ENCODE measurements at places on chromosomes 3 and 15.

- DNase-seq: no peak
Observed at GRCh38 chr3:9945358-9945757, 6.8 kb downstream of the PRRT3 start.

GRCh38 chr3:187445356-187445755, 77.2 kb downstream of the RTP4 start:
- DNase-seq: no peak

DNA sequence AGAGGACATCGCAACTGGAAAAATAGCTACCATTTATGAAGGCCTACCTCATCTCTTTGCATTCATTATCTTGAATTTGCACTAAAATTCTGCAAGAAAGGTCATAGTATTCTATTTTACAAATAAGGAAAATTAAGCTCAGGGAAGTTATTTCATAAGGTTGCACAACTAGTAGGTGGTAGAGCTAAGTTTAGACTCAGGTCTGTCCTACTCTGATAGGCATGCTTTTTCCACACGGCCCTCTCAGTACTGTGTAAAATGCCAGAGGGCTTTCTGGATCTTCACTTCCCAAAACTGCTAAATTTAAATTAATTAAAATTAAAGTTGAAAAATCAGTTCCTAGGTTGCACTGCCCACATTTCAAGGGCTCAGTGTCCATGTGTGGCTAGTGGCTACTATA, 18.3 kb downstream of the MAP2K1 start:
- DNase-seq: no peak

DNA sequence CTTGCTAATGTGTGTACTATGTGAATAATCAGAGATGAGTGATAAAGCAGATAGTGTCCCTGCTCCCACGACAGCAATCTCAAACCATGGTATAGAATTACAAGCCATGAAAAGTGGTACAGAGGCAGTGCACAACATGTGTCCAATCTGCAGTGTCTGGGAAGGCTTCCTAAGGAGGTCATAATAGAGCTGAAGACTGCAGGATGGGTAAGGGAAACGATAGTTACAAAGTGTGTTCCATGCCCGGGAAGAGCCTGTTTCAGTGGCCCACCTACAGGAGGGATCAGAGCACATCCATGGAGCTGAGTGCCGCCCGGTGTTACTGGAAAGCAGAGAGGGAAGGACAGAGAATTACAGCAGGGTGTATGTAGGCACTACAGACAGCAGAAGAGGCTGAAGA, 48.9 kb downstream of the PAK2 start:
- DNase-seq: no peak

GRCh38 chr3:124486324-124486723, 243.9 kb upstream of the UMPS start:
- DNase-seq: no peak

DNA sequence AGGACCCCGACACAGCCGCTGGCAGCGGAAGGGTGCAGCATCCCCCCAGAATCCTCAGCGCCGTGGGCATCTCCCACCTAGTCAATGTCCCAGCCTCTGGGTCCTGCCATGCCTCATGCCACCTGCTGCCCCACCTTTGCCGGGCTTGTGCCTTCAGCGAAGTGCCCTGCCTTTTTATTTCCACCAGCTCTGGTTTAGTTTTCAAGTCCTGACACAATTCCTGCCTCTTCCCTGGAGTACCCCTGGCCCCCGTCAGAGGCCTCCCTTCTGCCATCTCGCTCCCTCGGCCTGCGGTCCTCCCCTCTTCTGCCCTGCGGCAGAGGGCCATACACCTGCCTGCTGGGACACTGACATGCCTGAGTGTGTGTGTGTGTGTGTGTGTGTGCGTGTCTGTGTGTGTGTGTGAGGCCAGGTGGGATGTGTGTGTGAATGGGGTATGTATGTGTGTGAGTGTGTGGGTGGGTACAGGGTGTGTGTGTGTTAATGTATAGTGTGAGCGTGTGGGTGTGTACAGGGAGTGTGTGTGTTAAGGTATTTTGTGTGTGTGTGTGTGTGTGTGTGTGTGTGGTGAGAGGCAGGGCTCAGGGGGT, 129.9 kb downstream of the SMAD6 start:
- no peak for DNase-seq

DNA sequence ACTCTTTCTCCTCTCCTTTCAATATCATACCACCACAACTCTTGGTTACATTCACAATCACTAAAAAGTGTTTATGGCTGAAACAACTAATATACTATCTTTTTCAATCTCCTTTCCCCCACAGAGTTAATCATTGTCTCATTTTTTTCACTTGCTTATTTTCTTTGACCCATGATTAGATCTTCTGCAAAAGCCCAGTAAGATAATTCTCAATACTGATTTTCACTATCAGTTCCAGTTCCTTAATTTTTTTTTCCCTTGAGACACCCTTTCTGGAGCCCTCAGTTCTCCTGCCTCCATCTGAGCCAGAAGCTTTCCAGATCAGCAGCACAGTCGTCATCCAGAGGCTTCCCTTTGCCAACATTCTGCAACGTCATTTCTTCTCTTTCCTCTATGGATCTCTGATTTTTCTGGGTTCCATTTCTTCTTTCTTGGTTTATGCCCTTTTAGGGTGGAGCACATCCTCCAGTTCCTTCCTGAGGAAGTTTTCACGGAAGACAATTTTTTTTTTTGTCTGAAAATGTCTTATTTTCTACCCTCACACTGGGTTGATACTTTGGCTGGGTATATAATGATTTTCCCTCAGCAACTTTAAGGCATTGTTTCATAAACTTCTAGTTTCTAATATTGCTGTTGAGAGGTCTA, 88.7 kb upstream of the C15orf39 start:
- no peak for DNase-seq

DNA sequence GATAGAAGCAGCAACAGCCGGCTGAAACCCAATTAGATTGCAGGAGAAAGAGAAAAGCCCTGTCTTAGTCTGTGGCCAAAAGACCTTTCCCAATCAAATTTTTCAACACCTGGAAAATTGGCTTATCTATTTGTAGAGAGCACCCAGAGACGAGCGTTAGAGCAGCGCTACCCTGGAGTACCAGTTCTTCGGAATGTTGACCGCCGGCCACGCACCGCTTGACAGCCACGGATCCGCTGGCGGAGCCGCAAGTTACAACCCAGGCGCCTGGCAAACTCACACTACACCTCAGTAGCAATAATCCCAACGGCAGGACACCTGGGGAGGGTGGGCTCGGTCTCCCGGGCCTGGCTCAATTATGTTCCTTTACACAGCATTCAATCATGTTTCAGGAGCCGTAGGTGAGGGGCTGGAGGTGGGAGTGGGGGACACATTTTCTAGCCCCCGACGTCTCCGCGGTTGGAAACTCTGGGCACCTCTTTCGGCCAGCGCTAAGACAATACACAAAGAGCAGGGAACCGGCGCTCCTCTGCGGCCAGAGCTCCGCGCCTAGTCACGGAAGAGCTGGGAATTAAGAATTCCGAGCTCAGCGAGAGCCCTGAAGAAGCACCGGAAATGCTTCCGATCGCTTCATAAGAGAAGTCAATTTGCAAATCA, 1.2 kb downstream of the MB21D2 start:
- DNase-seq: no peak

DNA sequence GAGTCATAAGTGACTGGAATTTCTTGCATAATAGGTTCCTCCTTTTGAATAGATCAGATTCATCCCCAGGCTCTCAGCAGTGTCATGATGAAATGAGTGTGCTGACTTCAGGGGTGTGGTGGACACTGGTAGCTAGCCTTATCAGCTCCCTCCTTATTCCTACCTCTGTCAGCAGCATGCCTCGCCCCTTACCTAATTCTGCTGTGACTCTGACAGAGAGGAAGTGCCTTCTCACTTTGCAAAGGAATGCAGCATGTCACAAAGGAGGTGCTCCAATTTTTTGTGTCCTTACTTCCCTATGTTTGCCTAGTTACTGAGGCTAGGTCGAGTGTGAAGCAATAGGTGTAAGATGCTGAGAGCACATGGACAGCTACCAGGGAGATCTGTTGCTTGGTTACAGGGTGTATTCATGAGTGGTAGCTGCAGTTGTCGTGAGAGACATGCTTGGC, 90.6 kb downstream of the TNFAIP8L3 start:
- no peak for DNase-seq
